ENCODE measurements at places on chromosomes 7 and 10.

- no peak for DNase-seq
These were observed 54.8 kb downstream of the CRTAC1 start for GRCh38 chr10:97975598-97975997.

GRCh38 chr10:52314822-52315552 lies 906 bp downstream of the DKK1 start:
- no peak for DNase-seq

DNA sequence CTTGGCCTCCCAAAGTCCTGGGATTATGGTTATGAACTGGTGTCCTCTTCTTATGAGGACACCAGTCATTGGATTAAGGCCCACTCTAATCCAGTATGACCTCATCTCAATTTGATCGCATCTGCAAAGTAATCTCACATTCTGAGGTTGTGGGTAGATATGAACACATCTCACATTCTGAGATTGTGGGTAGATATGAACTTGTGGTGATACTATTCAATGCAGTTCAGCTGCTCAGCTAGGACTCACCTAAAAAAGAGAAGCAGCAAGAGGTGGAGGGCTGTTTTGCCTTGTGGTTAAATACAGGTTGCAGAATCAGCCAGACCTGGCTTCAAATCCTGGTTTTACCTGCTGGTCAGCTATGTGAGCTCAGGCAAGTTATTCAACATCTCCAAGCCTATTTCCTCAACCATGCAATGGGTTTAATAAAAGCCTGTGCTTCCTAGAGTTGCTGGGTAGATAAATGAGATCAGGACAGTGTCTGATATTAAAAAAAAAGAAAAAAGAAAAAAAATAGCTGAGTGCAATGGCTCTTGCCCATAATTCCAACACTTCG lies 8.5 kb upstream of the BAG3 start:
- DNase-seq, result no peak

GRCh38 chr10:19788075-19788686 lies 28.1 kb upstream of the PLXDC2 start:
- peak; percentile 4 for DNase-seq

DNA sequence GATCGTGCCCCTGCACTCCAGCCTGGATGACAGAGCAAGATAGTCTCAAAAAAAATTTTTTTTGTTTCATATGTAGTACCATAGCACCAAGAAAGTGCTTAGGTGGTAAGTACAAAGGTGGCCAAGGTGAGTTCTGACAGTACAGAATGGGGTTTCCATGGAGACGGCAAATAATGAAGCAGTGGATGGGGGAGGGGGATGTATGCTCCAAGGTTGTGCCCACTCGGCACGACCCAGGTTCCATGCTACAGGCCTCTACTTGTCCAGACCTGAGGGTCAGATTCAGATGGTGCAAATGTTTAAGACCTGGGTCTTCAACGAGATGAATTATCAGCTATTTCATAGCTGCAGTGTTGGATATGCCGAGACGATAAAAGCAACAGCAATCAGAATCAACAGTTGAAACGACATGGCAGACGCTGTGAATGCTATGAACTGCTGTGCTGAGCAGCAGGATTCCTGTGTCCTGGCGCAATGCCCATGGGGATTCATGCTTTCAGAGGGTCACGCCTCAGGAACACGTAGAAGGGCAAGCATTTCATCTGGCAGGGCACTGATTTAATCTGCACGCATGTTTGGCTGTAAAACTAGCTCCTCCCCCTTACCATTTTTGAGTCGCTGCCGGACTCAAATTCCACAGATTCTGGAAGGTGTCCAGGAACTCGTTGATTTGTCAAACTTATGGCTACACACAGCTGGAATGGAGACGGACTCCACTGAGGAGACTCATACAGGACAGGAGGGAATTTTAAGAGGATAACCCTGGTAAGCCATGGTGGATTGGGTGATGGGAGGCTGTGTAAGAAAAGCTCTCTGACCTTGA lies 256.5 kb downstream of the FRMD4A start:
- DNase-seq, result peak; percentile 75

DNA sequence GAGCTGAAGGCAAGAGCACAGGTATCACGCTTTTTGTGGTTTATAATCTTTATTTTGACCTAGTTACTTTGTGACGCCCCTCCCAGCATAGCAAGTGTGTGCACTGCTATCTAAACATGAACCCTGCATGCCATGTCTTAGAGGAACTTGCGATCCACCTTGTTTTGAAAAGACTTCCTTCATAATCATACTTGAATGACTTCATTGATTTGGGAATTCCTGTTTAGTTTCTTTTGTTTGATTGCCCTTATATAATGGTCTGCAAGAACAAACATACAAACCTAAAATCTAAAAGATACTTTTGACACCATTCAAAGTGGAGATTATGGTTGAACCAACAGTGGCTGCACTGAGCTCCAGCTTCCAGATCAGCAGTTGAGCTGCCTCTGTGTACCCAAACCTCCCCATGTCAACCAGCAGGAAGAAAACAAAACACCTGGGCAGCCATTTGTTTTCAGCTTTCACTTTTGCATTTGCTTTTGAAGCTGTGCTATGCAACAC lies 132.6 kb downstream of the CELF2 start:
- DNase-seq, result no peak

DNA sequence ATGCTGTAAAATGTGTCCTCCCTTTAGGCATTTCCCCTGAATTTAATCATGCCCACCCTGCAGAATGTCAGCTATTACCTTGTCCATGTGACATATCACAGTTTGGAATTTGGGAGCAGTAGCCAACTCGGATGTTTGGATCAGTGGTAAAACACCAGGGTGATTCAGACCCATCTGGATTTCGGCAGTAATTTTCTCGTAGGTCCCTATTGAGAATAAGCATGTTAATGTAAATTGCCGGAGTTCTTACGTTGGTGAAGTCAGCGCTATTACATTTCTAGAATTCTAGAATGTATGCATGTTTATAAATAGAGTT lies 44.1 kb downstream of the HGF start:
- DNase-seq, result no peak

DNA sequence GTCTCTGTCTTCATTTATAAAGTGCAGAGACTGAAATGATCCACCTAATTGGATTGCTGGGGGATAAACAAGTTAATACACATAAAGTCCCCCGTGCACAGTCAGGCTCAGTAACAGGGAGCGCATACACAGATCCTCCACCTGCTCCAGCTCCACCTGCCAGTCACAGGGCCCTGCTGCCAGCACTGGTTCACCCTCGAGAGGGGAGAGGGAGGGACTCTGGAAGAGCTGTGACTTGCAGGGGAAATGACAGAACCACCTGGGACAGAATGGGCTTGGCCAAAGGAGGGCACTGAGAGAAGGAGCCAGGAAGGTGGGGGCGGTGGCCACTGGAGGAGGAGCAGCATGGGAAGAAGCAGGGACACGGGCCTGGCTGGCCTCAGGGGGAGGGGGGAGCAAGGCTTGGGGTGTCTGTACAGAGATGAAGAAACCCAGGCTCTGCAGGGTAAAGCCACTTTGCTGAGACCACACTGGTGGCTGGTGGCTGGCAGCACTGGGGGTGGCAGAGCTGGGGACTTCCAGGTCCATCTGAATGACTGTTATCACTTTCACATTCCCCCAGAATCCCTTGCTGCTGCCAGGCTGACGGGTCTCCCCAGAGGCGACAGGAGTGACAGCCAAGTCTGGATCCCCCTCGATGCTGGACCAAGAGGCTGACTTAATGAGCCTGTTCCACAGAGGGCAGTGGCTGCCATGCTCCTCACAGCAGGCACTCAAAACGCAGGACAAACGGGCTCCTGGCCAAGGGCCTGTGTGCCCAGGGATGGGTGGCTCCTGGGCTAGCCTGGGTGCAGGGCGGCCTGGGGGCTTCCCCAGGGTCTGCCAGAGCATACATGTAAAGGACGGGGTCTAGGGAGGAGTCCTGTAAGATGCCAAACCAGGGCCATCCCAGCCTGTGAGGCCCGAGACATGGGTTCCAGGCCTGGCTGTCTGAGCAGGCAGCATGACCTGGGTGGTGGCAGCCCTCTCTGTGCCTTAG lies 151.1 kb downstream of the SH3PXD2A start:
- DNase-seq, result peak; percentile 19

GRCh38 chr7:27155816-27156507 lies 513 bp downstream of the HOXA7 start:
- peak; percentile 41 for DNase-seq

GRCh38 chr10:51744235-51745000 lies 45.0 kb upstream of the CSTF2T start:
- no peak for DNase-seq

DNA sequence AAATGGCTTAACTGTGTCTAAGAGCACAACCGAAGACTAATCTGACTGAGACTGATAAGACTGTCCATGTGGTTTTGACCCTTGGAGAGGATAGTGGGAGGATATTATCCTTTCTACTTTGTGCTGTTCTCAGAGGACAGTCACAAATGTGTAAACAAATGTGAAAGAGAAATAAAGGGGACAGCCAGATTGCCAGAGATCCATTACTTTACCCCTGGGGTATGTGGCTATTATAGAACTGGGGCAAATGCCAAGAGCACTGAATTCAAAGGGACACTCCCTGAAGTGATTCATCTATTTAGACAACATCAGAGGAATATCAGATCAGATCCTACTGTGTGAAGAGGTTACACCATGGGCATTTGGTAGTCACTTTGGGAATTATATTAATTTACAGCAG lies 154.7 kb downstream of the RNLS start:
- DNase-seq, result no peak

DNA sequence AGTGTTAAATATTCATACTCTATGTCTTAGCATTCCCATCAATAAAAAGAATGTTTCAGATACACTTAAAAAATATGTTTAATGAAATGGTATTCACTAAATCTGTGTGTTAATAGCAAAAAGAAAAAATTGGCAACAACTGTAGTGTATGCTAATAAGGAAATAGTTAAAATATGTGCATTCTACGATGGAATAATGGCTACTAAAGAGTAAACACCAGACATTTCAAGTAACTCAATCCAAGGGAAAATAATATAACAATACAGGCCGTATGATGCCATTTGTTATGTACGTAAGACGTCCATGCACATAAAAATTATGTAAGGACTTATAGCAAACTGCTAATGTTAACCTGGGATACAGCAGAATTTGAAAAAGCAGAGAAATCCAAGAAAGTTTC lies 46.6 kb downstream of the MAD1L1 start:
- no peak for DNase-seq

GRCh38 chr10:68550747-68551411 lies 9.3 kb upstream of the TET1 start:
- peak; percentile 55 for DNase-seq

Measured in NCI-H524 (cell line).